Stimulated activated effector memory CD8-positive, alpha-beta T cell treated with anti-CD3 and anti-CD28 coated beads, Interleukin-12 subunit alpha, Interleukin-12 subunit beta, amount 100 ng/mL, for 72 hours (primary cell): ENCODE measurements at places on chromosomes 6 and 20.

- DNase-seq, result no peak
Measured at GRCh38 chr6:23243854-23244253, 674.5 kb downstream of the HDGFL1 start.

- DNase-seq, result no peak
Measured at GRCh38 chr6:55651015-55651414, 72.0 kb upstream of the HMGCLL1 start.

DNA sequence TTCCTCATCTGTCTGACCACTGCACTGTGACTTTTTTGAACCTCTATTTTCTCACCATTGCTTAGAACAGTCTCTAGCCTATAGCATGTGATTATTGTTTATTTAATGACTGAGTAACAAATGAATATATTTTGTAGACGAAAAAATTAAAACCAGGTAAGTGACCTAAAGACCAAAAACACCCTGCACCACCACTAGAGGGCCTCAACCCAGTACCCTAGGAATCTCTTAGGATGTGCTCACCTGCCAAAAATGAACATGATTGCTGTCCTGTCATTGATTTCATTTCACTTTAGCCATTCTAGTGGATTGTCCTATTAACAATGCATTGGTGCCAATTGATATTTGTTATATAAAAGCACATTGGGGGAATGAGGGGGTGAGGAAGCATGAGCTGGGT lies 199.1 kb downstream of the COL9A1 start:
- no peak for DNase-seq

- no peak for DNase-seq
Measured at GRCh38 chr6:79776076-79776475, 144.9 kb downstream of the SH3BGRL2 start.

DNA sequence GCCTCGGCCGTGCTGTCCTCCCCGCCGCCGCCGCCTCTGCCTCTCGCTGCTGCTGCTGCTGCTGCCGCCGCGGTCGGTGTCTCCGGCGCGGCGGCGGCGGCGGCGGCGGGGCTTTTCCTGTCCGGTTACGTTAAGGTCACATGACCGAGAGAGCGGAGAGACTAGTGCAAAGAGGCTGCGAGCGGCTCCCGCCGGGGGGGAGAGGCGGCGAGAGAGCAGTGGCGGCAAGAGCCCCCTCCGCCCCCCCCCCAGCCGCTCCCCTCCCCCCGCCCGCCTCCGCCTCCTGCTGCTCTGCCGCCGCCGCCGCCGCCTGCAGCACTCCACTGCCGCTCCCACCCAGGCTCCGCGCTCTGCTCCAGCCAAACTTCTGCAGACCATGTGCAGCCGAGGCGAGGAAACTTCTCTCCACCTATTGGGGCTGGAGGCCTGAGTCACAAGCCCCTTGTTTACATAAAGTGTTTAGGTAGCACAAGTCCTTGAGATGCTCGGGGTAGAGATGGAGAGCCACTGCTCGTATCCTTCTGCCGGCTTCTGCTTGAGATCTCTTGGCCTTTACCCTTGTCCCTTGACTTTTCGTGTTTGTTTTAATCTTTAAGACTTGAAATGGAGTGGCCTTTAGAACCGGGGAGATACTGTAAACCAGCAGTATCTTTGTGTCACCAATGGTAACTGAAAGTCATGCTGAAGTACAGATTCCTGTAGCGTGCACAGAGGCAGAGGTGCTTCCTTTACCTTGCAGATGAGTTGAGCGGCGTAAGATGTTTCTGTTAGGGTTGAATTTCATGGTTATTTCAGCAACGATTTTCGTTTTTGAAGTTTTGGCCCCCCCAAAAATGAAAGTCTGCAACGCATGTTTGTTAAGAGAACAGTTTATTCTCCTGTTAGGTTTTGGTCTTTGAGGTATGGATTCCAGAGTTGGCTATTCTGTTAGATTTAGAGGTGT lies at the start of gene ZBTB2:
Gene ZBTB2, minus strand, starts transcription at position 89 of the 943 bp plus-strand sequence. CDS start 17,922 bp downstream, outside the sequence.
- peak; percentile 38 for DNase-seq

DNA sequence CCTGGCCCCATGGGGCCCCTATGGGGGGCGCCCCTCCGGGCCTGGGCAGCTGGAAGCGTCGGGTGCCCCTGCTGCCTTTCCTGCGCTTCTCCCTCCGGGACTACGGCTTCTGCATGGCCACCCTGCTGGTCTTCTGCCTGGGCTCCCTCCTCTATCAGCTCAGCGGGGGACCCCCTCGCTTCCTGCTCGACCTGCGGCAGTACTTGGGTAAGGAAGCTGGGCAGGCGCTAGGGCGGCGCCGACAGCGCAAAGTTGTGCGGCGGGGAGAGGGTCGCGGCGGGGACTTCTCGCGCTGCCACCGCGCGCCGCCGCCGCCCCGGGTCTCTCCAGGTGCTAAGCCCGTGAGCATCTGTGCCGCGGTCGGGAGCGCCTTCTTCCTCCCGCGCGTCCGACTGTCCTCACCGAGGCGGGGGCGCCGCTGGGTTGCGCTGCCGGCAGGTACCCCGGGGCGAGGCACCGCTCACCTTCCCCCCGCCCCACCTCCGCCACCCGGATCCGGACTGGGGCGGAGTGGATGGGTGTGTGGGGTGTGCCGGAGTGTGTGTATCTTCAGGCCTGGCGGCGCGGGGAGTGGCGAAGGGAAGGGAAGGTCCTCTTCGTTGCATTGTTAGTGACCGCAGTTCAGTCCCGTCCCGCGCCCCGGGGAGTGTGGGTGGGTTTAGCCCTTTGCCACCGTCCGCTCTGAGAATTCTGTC lies 788 bp downstream of the UST start:
- peak; percentile 71 for DNase-seq

DNA sequence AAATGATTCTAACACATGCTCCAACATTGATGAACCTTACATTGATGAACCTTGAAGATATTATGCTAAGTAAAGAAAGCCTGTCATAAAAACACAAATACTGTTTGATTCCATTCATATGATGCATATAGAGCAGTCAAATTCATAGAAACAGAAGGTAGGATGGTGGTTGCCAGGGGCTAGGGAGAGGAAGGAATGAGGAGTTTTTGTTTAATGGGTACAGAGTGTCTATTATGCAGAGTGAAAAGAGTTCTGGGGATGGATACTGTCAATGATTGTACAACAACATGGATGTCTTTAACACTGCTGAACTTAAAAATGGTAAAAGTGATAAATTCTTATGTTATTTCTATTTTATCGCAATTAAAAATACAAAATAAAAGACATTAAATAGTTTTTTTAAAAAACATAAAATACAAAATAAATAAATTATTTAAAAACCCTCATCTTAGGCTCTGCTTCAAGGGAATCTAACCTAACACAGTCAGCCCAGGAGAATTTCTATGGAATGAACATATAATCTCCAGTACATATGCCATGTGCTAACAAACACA lies 451.0 kb downstream of the PLCB1 start:
- DNase-seq, result no peak

DNA sequence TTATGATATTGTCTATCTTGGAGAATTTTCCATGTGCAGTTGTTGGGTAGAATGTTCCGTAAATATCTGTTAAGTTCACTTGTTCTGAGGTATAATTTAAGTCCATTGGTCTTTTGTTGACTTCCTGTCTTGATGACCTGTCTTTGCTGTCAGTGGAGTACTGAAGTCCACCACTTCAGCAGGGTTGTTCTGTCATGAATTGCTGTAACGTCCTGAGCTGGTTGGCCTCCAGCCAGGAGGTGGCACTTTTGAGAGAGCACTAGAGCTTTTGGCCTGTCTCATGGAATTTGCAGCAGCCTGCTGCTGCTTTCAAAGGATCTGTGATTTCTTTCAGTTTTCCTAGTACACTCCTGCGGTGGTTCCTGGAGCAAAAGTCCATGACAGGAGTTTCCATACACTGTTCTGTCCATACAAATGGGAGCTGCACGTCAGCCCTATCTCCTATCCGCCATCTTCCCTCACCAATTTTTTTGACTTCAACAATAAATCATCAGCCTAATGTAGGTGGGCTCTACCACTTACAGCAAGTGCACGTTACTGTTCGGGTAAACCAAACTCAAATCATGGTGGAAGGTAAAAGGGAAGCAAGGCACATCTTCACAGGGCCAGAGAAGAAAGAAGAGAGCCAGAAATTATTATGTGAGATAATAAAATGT lies 46.9 kb upstream of the TRERF1 start:
- no peak for DNase-seq

DNA sequence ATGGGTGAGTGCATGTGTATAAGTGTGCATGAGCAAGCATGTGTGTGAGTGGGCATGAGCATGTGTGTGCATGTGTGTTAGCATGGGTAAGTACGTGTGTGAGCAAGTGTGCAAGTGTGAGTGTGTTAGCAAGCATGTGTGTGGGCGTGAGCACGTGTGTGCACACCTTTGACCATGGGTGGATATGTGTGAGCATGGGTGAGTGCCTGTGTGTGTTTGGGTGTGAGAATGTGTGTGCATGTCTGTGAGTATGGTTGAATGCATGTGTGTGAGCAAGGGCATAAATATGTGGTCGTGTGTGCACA lies 84.6 kb downstream of the DLL1 start:
- DNase-seq, result peak; percentile 4
